ENCODE measurements at places on chromosomes 4 and X. TPM values are rescaled to one million over a fixed set of nuclear protein-coding genes. Genes with fewer than 3 reads are reported as not detected.

The TMPRSS11A gene
- total RNA-seq: not detected

The SPOCK3 gene
- total RNA-seq: not detected

The COX7B2 gene
- total RNA-seq: not detected

The TSC22D3 gene
- total RNA-seq: 316 TPM

The PTCHD1 gene
- 2.0 TPM for total RNA-seq

The RAB33A gene
- 1.4 TPM for total RNA-seq

The SMIM43 gene
- total RNA-seq: 0.24 TPM

The SSX2 gene
- total RNA-seq: not detected

The BEND4 gene
- total RNA-seq: 0.16 TPM

The HELT gene
- not detected for total RNA-seq

The APELA gene
- total RNA-seq: not detected

The SH3RF1 gene
- total RNA-seq: 28.5 TPM

The IL1RAPL1 gene
- 0.93 TPM for total RNA-seq

The ADH1B gene
- 1,681 TPM for total RNA-seq

The RNF150 gene
- 9.8 TPM for total RNA-seq

The EREG gene
- total RNA-seq: 9.4 TPM

The CENPVL2 gene
- not detected for total RNA-seq

The GATA1 gene
- not detected for total RNA-seq

The FAM200B gene
- total RNA-seq: 30.3 TPM

The CSTF2 gene
- total RNA-seq: 7.8 TPM

The NXF2B gene
- total RNA-seq: not detected

The THAP9 gene
- total RNA-seq: 10.2 TPM

The ACE2 gene
- 21.0 TPM for total RNA-seq

The NSUN7 gene
- 6.0 TPM for total RNA-seq

The NEK1 gene
- total RNA-seq: 13.4 TPM

The SLC34A2 gene
- not detected for total RNA-seq

The SHOX gene
- not detected for total RNA-seq

The TCEAL7 gene
- 9.5 TPM for total RNA-seq

The KCNE5 gene
- total RNA-seq: 0.79 TPM

The FUNDC2 gene
- total RNA-seq: 100 TPM

The PLAC8 gene
- total RNA-seq: 2.6 TPM

The MAGEA9B gene
- not detected for total RNA-seq

The NLGN4X gene
- 14.8 TPM for total RNA-seq

The IBSP gene
- not detected for total RNA-seq

The CXCL5 gene
- total RNA-seq: 0.56 TPM

The GPRASP3 gene
- 5.7 TPM for total RNA-seq

The KLHL15 gene
- total RNA-seq: 12.6 TPM

The CT45A3 gene
- total RNA-seq: not detected

The AMTN gene
- not detected for total RNA-seq

The CLIC2 gene
- 17.5 TPM for total RNA-seq

The DCAF8L2 gene
- total RNA-seq: not detected

The ALG13 gene
- total RNA-seq: 52.7 TPM

The MAGEE2 gene
- not detected for total RNA-seq

The SPP1 gene
- 8.7 TPM for total RNA-seq

The CCDC149 gene
- 16.0 TPM for total RNA-seq

The AR gene
- total RNA-seq: 8.0 TPM

The ING2 gene
- total RNA-seq: 11.5 TPM

The SHISA3 gene
- 1.8 TPM for total RNA-seq

The TMSB15A gene
- total RNA-seq: not detected
